ENCODE measurements at places on chromosomes 3 and 15. TPM values are rescaled to one million over a fixed set of nuclear protein-coding genes. Genes with fewer than 3 reads are reported as not detected.

- no peak for DNase-seq
These were observed 161.7 kb downstream of the ANXA2 start for GRCh38 chr15:60235951-60236710.

DNA sequence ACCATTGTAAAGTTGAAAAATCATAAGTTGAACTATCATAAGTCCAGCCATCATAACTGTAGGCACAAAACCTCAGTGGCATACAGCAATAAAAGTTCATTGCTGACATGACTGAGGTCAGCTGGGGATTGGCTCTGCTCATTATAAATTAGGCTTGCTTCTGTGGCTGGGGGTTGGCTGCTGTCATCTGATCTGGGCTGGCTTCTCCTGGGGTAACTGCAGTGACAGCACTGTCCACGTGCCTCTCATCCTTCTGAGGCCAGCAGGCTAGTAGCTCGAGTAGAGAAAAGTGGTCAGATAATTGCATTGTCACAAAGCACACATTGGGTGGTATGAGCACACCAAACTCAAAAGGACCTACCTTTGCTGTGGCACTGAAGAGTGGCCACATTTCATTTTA lies 31.3 kb downstream of the CMTM7 start:
- no peak for DNase-seq

The HES1 gene
- 96.6 TPM for polyA plus RNA-seq

The ARPIN gene
- polyA plus RNA-seq: 30.9 TPM

The ZNF619 gene
- 7.3 TPM for polyA plus RNA-seq

The PLCL2 gene
- polyA plus RNA-seq: 13.1 TPM

GRCh38 chr3:118734664-118735063 lies 300.0 kb downstream of the IGSF11 start:
- DNase-seq: no peak
